ENCODE measurements at places on chromosomes 11 and 22.

GRCh38 chr11:35826949-35827348, 116.9 kb upstream of the LDLRAD3 start:
- no peak for DNase-seq

- DNase-seq: no peak
Measured at GRCh38 chr11:119482521-119483011, 59.6 kb upstream of the THY1 start.

DNA sequence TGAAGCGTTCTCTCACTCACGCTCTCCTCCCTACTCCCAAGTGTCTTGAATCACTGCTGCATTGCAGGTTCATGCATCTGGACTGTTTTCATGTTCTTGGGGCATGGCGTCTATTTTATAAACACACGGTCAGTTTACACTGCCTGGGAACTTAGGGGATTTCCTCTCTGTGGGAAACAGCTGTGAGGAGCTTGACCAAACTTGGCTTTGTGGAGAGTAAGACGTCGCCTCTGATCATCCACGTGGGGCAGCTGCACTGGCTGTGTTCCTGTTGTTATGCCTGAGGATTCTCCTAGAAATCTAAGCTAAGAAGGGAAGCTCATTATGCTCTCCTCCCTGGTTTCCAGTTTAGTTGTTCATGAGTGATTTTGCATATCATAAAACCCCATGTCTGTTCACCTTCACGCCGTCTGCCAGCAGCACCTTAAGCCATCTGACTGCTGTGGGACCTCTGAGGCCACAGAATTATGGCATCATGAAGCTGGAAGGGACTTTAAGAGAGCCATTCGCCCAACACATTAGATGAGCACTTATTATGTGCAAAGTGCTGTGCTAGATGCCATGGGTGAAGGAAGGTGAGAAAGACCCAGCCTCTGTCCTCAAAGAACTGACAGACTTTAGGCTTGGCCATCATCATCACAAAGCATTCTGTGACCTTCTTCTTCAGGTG, 38.8 kb upstream of the POU2AF1 start:
- DNase-seq: no peak

GRCh38 chr11:134119094-134119493, 50.2 kb downstream of the JAM3 start:
- DNase-seq: no peak

DNA sequence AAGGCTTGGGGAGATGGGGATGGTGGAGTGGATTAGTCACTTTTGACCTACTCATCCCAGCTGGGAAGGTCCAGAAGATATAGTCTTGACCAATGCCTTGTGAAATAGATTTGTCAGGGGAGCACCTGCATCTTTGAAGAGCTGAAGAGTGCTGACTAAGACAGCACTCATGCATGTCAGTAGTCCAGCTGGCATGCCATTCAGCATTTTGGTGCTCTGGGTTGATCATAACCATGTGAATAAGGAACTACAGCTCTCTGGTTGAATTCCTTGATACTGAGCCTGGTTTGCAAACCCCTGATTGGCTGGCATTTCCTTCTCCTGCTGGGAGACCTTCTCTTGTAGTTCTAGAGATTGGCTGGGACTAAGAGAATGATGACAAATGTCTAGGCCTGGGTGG, 106.8 kb upstream of the ALX4 start:
- DNase-seq: no peak

DNA sequence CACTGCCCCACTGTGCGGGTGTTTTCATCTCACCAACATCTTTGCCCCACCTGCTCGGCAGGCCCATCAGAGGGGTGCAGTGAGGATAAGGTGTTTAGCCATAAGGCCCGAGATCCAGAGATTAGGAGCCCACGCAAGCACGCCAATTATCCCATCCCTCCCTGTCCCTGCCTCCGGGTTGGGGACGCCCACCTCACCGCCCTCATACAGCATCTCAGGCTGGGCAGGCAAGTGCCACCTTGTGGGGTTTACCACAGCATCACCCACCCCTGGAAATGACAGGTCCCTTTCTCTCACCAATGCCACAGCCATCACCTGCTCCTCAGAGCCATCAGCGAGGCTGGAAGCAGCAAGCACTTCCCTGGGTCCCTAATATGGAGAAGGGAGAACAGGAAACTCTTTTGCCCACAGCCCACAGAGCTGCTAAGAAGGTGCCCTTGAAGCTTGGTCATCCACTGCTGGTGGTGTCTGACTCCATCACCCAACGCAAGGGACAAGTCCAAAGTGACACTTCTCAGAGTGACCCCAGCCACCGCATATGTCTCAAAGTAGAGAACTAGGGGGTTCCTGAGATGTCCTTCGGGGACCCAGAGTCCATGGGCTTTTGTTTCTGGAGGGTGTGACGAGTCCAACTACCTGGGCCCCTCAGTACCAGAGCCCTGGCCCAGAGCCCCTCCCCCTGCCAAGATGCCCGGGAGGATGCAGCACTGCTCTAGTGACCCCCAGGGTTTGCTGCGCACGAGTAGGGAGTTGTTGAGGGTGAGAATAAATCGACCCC, 15.8 kb downstream of the VPS37C start:
- no peak for DNase-seq

GRCh38 chr11:15507592-15507991, 392.9 kb downstream of the INSC start:
- DNase-seq: no peak

DNA sequence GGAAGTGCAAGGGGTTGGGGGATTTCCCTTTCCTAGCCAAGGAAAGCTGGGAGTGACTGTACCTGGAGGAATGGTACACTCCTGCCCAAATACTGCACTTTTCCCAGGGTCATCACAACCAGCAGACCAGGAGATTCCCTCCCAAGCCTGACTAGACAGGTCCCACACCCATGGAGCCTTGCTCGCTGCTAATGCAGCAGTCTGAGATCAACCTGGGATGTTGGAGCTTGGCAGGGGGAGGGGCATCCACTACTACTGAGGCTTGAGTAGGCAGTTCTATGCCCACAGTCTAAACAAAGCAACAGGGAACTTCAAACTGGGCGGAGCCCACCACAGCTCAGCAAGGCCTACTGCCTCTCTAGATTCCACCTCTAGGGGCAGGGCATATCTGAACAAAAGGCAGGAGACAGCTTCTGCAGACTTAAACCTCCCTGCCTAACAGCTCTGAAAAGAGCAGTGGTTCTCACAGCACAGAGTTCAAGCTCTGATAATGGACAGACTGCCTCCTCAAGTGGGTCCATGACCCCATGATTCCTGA, 58.5 kb downstream of the SLC22A9 start:
- no peak for DNase-seq

GRCh38 chr11:73218106-73218829, at the start of gene P2RY2:
P2RY2 (plus strand) TSS chr11:73218281; CDS start chr11:73234160, 15,879 bp downstream.
- no peak for DNase-seq

GRCh38 chr11:70725278-70725677, 326.9 kb downstream of the CTTN start:
- DNase-seq: no peak

- no peak for DNase-seq
Measured at GRCh38 chr11:19975414-19975990, 184.8 kb downstream of the DBX1 start.

- DNase-seq: no peak
Measured at GRCh38 chr22:42001706-42002105, 3.1 kb downstream of the WBP2NL start.

DNA sequence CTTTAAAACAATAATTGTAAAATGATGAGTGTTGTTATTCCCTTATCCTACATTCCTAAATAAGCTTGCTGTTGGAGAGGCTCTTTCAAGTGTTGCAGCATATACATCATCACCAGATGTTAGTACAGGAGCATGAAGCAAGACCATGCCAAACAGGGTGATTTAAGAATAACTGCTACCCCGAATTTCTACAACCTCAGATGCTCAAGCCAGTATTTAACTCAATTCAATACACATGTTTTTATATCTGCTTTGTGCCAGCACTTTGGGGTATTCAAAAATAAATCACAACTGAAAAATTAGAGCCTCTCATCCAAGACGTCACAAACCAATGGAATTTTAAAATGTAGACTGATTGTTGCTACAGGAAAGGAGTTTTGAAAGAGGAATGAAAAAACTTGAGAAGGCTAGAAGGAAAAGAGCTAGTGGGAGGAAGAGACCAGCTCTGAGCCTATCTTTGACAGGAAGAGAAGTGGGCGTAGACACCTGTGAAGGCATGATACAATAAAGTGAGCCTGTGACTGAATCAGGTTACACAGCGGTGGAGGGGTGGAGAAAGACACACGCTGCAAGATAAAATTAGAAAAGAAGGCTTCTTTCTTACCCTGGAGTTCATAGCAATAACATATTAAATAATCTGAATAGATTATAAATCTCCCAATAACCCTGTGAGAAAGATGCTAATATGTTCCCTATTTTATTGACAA, 95.8 kb downstream of the DLG2 start:
- DNase-seq: no peak

- DNase-seq: no peak
Measured at GRCh38 chr11:11413776-11414175, 60.7 kb upstream of the CSNK2A3 start.

GRCh38 chr11:73114835-73115220, 27.3 kb downstream of the FCHSD2 start:
- no peak for DNase-seq

- DNase-seq: no peak
Measured at GRCh38 chr11:33701302-33702230, 940 bp upstream of the C11orf91 start.

GRCh38 chr22:48145738-48146137, 1383.3 kb downstream of the TBC1D22A start:
- no peak for DNase-seq

DNA sequence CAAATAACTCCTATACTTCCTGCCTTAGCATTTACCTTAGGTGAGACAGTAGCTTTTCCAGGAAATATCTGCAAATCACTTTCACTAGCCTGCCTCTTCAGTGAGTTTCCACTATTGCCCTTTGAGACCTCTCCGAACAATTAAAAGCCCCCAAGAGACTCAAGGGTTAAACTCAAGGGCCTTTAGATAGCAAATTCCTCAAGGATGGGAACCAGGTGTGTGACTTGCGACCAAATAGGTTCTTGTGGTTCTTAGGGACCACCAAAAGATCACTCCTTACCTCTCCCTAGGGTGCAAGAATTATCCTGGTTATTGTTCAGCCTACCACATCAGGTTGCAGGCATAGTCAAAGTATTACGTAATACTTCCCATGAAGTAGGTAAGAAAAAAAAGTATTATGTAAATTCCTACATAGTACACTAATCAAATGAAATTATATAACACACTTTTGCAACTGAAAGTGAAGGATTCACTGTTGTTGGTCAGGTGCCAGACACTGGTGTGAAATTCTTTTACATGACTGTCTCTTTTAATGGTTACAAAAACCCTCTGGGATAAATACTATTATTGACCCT, 1.4 kb upstream of the RDX start:
- no peak for DNase-seq

GRCh38 chr11:15938121-15938611, 418.2 kb downstream of the SOX6 start:
- no peak for DNase-seq

Data from cerebellum (tissue), 4 donors.